ENCODE measurements at places on chromosomes 12 and 14. TPM values are rescaled to one million over a fixed set of nuclear protein-coding genes. Genes with fewer than 3 reads are reported as not detected.

The DBX2 gene
- not detected for total RNA-seq

The HSPB8 gene
- not detected for total RNA-seq

The SIX6 gene
- not detected for total RNA-seq

- DNase-seq: no peak
Measured at GRCh38 chr12:120814903-120815429, 89.2 kb downstream of the SPPL3 start.

The CELA1 gene
- not detected for total RNA-seq

The INHBC gene
- total RNA-seq: not detected

The PRIMA1 gene
- total RNA-seq: not detected

DNA sequence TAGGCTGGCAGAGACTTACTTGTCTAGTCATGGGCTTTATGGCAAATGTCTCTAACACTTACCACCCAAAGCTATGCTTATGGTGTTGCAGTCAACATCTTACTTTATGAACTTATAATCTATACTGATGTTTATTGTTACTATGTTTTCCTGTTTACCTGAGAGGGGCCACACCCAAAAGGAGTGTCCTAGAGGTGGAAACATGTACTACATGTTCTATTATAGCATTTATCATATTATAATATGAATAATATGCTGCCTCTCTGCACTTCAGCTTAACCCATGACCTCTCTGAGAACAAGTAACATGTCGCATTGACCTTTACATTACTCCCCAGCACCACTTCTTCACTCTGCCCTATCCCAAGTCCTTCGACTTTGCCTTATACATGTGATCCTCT lies 501.8 kb downstream of the ETNK1 start:
- no peak for DNase-seq

The MYL2 gene
- not detected for total RNA-seq

- DNase-seq: no peak
Measured at GRCh38 chr12:90842477-90842876, 112.5 kb downstream of the CCER1 start.

GRCh38 chr12:5201554-5202218 lies 158.0 kb downstream of the KCNA5 start:
- DNase-seq: no peak

DNA sequence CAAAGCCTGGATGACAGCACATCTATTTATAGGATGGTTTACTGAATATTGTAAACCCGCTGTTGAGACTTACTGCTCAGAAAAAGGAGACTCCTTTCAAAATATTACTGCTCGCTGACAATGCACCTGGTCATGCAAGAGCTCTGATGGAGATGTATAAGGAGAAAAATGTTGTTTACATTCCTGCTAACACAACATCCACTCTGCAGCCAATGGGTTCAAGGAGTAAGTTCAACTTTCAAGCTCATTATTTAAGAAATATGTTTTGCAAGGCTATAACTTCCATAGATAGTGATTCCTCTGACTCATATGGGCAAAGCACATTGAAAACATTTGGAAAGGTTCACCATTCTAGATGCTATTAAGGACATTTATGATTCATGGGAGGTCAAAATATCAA lies 201.7 kb downstream of the SNAPC1 start:
- DNase-seq: no peak

DNA sequence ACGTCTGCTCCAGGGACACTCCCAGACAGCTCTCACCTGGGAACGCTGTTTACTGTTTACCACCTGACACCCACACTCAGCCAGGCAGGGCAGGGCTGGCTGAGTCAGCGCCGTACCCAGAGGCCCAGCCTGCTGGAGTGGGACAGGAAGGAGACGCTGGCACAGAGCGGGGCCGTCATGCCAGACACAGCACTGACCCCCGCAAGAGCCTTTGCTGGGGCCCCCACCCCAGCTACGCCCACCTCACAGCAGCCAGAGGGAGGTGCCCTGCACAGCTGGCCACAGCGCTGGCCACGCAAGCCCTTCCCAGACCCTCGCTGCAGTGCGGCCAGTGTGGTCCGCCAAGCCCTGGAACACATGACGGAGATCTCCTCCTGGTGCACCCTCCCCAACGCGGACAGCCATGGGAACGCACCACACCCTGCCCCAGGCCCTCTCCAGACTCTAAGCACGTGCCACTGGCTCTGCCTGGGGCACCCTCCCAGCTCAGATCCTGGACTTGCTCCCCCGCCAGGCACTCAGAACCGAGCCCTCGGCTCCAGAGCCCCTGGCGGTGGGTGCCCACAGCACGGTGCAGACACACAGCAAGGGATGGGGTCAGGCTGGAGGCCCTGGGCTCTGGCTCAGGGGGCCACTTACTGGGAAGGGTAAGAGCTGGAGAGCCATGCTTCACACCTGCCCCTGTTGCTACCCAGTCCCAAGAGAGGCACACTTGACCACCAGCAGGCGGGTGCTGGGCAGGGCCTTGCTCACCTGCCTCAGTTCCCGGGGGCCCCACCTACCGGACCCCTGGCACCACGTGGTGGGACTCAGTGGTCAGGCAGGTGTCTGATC lies 5.7 kb downstream of the AHNAK2 start:
- DNase-seq: no peak

- no peak for DNase-seq
Measured at GRCh38 chr12:21715386-21715785, 57.7 kb upstream of the LDHB start.

The FBLN5 gene
- total RNA-seq: 3.0 TPM

GRCh38 chr12:70332236-70332635 lies 33.9 kb upstream of the KCNMB4 start:
- no peak for DNase-seq

The CLEC1B gene
- total RNA-seq: 2.6 TPM

Data from CD4-positive, CD25-positive, alpha-beta regulatory T cell (primary cell).